ENCODE measurements at places on chromosomes 16 and 17.
A peak's percentile ranks its signal among the peaks of the same experiment; 100 is the strongest.

DNA sequence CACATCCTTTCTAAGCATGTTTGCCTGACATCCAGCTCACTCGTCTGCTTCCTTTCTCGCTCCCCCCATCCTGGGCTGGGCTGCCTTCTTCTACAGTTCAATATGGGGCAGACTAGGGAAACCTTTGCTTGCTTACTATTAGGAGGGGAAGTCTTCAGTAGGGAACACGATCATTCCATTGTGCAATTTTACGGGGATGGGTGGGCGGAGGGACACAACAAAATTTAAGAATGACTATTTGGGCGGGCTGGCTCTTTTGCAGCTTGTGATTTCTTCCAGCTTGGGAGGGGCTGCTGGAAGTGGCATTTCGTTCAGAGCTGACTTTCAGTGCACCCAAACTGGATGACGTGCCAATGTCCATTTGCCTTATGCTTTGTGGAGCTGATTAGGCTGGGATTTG lies 25.4 kb downstream of the PCTP start:
- no peak for DNase-seq

DNA sequence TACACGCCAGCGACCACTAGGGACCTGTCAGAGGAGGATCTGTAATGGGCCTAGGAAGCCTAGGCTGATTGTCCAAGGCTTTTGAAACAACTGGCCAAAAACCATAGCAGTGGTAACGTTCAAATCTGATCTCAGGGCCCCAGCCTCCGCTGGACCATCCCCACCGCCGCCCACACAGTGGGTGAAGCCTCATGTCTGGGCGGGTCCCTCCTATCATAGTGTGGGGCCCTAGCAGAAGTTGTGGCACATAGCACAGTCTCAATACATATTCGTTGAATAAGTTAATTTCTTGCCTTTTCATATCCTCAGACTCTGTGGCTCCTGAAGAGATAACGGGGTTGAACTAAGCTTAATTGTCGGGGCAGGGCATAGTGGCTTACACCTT lies 818 bp downstream of the DPH1 start:
- DNase-seq: no peak

DNA sequence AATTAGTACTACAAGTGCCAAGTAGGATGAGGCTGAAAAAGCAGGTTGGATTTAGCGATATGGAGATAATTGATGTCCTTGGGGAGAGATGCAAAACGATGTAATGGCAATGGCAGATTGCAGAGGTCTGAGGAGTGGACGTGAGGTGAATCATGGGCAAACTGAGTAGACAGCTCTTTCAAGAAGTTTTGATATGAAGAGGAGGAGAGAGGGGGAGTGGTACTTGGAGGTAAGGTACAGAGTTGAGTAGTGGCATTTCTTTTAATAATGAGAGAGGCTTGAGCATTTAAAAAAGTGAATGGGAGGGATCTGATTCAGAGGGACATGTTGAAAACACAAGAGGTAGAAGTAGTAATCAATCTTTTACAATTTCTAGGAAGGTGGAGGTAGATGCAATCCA lies 17.7 kb upstream of the VPS4A start:
- no peak for DNase-seq

DNA sequence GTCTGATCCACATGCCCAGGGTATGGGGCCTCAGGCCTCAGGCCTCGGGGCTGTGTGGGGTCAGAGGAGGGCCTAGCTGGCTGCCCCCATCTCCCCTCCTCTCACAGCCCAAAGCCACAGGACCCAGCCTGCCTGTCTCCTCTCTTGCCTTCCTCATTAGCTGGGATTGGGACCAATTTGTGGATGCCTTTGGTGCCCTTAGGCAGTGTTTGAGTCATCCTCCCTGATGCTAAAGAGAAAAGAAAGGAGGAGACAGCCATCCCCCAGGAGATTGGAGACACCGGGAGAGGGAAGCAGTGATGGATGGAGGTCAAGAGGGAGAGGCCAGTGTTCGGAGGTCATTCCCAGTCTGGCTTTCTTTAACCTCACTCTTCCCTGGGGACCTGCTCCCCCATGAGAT lies 23.3 kb upstream of the NOG start:
- no peak for DNase-seq

GRCh38 chr17:41800601-41801373 lies 11.0 kb downstream of the P3H4 start:
- DNase-seq: peak; percentile 78

DNA sequence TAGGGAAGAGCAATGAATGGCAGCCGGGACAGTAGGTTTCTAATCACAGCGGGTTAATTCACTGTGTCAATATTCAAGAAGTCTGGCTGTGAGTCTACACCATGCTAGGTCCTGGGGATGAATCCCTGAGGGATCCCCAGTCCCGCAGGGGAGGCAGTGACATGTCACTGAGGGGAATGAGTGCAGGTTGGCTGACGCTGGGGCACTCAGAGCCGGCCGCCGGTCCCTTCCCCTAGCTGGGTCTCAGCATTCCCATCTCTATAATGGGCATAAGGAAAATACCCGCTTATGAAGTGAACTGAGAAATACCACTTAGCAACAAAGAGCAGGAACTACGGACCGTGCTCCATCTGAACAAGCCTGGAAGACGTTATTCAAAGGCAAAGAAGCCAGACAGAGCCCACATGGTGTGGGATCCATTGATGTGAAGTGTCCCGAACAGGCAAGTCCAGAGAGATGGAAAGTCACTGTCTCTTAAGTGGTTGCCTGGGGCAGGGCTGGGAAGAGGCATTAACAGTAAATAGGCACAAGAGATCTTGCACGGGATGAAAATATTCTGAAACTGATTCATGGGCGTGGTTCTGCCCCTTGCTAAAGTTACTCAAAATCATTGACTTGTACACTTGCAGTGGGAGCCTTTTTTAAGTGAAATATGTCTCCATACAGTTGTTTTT lies 31.9 kb downstream of the PPL start:
- DNase-seq: no peak

DNA sequence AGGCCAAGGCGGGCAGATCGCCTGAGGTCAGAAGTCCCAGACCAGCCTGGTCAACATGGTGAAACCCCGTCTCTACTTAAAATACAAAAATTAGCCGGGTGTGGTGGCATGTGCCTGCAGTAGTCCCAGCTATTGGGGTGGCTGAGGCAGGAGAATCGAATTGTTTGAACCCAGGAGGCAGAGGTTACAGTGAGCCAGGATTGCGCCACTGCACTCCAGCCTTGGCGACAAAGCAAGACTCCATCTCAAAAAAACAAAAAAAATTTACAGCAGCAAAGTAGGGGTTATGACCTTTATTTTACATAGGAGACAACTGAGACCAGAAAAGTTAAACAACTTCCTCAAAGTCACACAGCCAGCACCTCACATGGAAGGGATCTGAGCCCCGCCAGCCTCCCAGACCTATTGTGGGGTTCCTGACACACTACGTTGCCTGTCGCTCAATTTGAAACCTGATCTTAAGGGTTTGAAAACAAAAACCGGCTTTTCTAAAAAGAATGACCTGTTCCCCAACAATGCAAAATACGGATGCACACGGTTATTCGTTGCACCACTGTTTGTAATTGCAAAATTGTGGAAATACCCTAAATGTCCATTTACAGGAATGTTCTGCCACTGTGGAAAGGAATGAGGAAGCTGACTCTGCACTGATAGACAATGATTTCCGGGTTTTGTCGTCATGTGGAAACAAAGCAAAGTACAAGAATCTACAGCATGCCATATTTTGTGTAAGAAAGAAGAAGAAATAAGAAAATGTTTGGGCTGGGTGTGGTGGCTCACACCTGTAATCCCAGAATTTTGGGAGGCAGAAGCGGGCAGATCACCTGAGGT lies 77.2 kb downstream of the CNGB1 start:
- DNase-seq: no peak

DNA sequence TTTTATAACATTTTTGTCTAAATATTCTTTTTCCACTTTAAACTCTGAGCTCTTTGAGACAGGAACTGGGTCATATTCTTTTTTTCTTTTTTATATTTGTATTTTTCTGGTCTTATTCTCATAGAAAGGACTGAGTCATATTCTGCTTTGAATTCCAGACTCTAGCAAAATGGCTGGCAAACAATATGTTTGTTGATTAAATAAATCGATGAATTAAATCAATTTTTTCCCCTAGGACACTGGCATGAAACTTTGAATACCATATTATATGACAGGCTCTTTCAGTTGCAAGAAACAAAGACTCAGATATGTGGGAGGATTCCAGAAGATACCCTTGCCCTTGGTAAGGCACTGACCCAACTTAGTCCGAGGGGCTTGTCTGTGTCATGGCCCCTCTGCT lies 3.1 kb upstream of the RGS9 start:
- DNase-seq: no peak

- no peak for DNase-seq
Measured at GRCh38 chr16:12828206-12828605, 24.5 kb upstream of the CPPED1 start.

DNA sequence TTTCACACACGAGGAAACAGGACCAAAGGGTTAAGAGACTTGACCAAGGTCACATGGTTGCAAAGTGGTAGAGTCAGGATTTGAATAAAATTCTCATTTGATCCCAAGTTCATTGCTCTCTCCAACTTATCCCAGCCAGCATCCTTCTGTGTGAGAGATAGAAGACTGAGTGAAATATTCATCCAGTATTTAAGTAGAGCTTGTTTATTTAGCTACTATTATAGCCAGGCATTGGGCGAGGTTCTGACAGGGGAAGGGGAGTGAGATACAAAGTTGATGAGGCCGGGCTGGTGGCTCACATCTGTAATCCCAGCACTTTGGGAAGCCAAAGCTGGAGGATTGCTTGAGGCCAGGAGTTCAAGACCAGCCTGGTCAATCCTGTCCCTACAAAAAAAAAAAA lies 4.4 kb downstream of the ITGAL start:
- no peak for DNase-seq

DNA sequence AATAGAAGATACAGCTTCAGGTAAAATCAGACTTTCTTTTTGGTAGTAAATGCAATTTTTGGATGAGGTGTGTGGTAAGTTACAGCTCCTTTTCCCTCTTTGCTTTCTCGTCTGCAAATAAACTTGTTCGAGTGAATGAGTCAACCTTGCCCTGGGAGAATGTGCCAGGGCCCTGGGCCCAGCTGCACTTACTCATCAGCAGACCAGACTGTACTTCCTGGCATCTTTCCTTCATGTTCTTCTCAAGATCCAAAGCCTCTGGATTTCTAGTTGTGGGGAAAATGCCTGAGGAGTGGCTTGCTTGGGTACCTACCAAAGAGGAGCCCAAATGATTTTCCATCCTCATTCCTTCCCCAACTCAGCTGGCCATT lies 5.4 kb upstream of the G6PC1 start:
- DNase-seq: no peak

GRCh38 chr17:2372681-2373080 lies 28.2 kb downstream of the MNT start:
- no peak for DNase-seq

- peak; percentile 26 for DNase-seq
Measured at GRCh38 chr17:4167786-4168185, 24.8 kb downstream of the CYB5D2 start.

DNA sequence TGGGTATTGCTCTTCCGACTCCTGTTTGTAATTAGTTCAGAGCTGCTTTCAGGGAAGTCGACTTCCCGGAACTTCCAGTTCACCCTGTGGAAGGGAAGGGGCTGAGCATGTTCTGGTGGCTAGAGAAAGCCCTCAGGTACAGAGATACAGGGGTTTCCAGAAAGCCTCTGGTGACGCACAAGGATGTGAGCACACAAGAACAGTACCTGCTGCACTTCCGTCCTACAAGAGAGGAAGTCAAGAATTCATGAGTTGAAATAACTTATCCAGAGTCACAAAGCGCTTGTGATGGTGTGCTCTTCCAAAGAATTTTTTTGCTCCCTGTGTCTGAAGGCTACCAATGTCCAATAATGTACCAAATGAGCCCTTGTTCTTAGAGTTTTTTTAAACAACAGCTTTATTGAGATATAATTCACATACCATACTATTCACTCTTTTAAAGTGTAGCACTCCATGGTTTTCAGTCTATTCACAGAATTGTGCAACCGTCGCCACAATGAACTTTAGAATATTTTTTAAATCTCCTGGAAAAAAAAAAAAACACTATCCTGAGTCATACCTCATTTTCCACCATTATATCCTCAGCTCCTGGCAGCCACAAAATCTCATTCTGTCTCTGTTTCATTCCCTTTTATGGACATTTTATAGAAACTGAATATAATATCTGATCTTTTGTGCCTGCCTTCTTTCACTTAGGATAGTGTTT lies 327.6 kb downstream of the CDH13 start:
- no peak for DNase-seq

- DNase-seq: no peak
Measured at GRCh38 chr16:30186444-30186781, 3.0 kb downstream of the CORO1A start.

DNA sequence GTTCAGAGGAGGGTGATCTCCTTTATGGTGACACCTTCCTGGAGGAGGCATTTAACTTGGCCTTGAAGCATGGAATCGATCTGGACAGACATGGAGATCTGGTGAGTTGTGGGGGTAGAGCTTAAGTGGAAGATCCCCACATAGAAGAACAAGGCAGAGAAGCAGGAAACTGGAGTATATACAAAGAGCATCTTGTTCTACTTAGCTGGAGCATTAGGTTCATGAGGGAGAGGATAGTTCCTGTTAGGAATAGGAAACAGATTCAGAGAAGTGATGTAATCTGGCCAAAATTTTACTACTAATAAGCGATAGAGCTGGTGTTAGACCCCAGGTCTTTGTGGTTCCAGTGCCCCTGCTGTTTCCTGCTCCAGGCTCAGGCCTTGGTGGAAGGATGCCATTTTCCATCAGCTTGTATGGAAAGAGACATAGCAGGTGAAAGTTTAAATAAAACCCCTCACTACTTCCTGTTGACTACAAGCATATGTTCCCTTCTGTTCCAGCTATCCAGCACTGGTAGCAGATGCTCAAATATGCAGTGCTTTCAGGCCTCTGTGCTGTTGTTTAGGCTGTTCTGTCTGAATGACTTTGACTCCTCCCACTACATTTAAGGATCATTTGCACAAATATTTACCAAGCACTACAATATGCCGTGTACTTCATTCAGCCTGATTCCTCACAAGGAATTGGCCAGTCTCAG lies 9.4 kb downstream of the RPAIN start:
- DNase-seq: no peak

Measured in upper lobe of left lung (tissue), 6 donors.